ENCODE measurements at places on chromosomes 16 and 17. TPM values are rescaled to one million over a fixed set of nuclear protein-coding genes. Genes with fewer than 3 reads are reported as not detected.

Gene ACE
- total RNA-seq: 16.4 TPM

Gene P2RX5
- not detected for total RNA-seq

Gene ACSM3
- 0.49 TPM for total RNA-seq

Gene ABCC11
- total RNA-seq: under 0.01 TPM

Gene KRT40
- total RNA-seq: not detected

Gene ZSCAN10
- total RNA-seq: not detected

Gene SLC47A2
- total RNA-seq: 0.36 TPM

Gene IKZF3
- total RNA-seq: not detected

Gene KCNH4
- total RNA-seq: under 0.01 TPM
